ENCODE measurements at places on chromosomes 6 and 20.

GRCh38 chr6:90849686-90850085, 262.8 kb upstream of the MAP3K7 start:
- no peak for DNase-seq

- DNase-seq, result no peak
Observed at GRCh38 chr20:12243327-12243726, 325.6 kb downstream of the BTBD3 start.

- DNase-seq, result no peak
Observed at GRCh38 chr6:93008375-93008774, 411.0 kb downstream of the EPHA7 start.

DNA sequence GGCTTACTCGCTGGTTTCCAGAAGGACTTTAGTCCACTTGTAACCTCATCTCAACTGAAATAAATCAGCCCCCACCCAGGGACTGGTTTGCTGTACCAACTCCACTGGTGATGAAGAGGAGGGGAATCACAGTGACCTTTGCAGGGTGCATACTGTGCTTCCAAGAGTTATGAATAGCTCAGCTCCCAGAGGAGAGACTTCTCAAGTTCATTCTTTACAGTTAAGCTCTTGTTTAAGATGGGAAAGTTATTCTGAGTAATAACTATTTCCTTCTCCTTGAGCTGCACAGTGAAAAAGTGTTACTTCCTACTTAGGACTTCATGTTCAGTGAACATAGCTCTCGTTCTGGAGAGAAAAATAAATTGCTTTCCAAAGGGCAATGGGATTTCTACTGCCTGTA, 166.5 kb upstream of the ECI2 start:
- no peak for DNase-seq

GRCh38 chr6:71886184-71887005, at the start of gene RIMS1:
TSS of gene RIMS1 (plus strand) at chr6:71886550. CDS start at chr6:71887024, 474 bp downstream.
- DNase-seq, result no peak

DNA sequence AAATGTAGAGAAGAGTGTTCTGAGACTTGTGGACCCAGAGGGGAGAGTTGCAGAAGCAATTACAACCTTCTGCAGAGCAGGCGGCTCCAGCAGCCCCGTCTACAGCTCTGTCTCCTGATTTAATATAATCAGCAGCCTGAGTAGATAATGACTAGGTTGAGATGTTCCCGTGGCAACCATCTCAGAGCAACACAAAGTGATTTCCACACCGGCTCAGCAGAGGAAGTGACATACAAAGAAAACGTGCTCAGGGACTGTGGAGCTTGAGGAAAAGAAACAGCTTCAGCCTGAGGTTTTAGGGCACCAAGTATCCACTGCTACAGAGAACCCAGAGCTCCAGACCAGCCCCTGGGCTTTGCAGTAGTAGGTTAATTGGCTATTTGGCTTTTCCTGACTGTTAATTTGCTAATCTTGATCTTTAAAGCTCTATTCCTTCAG, 136.4 kb downstream of the MTFR2 start:
- DNase-seq, result peak; percentile 44

DNA sequence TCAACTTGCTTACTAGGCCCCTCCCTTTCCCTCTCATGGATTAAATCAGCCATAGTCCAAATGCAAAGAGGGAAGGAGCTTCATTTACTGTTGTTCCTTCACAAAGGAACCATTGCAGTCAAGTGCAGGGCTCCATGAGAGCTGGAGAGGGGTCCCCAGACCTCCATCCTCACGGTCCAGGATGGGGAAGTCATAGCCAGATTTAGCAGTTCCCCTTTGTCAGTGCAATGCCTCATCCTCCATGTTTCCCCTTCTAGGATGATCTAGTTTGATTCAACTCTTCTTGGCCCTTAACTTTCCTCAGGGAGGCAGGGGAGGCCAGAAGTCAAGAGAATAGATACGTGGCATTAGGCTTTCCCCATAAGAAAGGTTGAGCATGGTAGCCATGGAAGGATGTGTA, 66.5 kb upstream of the FUCA2 start:
- DNase-seq, result no peak

DNA sequence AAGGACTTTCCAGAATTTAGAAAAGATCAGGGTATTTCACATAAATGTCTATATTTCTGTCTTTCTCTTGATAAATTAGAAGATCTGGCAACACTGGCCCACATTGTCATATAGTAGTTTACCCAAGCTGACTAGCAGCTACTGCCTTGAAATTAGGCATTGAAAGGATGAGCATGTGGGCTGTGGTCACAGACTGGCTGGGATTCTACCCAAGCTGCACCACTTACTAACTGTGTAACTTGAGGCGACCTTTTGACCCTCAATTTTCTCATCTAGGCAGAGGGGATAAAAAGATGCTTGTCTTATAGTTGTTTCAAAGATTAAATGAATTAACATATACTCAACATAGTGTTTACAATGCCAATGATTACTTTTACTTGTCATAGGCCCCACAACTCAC, 152.7 kb upstream of the BMP2 start:
- no peak for DNase-seq

DNA sequence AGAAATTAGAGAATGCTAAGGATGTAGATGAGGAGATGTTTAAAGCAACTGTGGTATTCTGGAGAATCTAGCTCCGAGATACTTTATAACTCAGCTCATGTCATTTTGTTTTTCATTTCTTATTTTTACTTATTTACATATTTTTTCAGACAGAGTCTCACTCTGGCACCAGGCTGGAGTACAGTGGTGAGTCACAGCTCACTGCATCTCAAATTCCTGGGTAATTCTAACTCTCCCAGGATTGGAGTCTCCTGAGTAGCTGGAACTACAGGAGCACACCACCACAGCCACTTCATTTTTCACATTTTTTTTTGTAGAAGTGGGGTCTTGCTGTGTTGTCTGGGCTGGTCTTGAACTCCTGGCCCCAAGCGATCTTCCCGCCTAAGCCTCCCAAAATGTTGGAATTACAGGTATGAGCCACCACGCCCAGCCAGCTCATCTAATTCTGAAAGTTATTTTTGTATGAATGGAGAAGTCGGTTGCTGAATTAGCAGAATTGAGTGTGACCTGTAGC, 94.3 kb upstream of the FAM8A1 start:
- DNase-seq, result no peak

DNA sequence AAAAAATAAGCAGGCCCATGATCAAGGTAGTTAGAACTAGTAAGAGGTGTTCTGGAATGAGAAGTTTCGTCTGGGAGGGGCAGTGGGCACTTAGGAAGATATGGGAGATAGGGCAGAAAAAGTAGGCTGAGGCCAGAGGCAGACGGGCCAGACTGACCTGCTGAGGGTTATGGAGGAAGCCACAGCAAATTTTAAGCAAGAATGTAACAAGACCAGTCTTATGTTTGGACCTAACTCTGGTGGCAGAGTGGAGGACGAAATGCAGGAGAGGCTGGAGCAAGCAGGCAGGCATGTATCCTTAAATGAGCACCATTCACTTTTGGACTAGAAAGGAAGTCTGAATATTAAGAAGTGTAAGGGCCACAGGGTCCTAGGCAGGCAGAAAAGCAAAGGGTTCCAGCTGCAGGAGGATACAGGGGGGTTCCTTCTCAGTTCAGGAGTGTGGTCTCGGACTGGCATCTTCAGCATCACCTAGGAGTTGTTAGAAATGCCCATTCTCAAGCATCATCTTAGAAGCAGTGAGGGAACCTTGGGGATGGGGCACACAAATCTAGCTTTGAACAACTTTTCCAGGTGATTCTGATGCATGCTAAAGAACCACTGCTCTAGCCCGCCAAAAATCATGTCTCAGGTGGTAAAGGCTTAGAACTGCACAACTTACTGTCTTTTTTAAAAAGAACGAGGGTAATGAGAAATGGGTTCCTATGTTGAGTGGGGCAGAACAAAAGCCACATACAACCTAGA, 1.7 kb upstream of the DSTN start:
- DNase-seq, result no peak

GRCh38 chr20:4166726-4167035, 151.3 kb upstream of the RNF24 start:
- no peak for DNase-seq

- no peak for DNase-seq
Observed at GRCh38 chr6:166592821-166593220, 6.3 kb upstream of the RAMACL start.

- DNase-seq, result no peak
Observed at GRCh38 chr6:40992746-40993145, 46.3 kb downstream of the UNC5CL start.

- DNase-seq, result no peak
Observed at GRCh38 chr6:116405652-116406356, 35.1 kb downstream of the DSE start.

GRCh38 chr6:15504040-15504495, 158.8 kb downstream of the DTNBP1 start:
- no peak for DNase-seq

GRCh38 chr6:137432054-137432611, 62.1 kb downstream of the OLIG3 start:
- no peak for DNase-seq

DNA sequence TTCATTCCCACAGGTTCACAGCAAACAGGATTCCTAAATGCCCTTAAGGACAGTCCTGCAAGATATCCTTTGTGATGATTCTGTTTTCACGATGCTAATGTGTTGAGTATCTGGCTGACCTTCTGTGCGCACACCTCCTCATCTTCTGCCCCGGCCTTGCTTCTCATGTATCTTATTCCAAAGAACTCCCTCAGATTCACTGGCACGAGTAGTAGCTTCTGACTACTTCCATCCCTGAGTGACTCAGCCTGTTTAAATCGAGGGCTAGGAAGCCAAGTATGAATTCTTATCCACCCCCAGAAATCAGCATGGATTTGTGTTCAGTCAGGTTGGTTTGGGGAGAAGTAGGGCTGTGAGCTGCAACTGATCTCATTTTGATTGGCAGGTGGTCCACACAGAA, 190.2 kb upstream of the SNX9 start:
- peak; percentile 46 for DNase-seq

GRCh38 chr6:56938649-56939191, 16.2 kb upstream of the BEND6 start:
- DNase-seq, result peak; percentile 94

DNA sequence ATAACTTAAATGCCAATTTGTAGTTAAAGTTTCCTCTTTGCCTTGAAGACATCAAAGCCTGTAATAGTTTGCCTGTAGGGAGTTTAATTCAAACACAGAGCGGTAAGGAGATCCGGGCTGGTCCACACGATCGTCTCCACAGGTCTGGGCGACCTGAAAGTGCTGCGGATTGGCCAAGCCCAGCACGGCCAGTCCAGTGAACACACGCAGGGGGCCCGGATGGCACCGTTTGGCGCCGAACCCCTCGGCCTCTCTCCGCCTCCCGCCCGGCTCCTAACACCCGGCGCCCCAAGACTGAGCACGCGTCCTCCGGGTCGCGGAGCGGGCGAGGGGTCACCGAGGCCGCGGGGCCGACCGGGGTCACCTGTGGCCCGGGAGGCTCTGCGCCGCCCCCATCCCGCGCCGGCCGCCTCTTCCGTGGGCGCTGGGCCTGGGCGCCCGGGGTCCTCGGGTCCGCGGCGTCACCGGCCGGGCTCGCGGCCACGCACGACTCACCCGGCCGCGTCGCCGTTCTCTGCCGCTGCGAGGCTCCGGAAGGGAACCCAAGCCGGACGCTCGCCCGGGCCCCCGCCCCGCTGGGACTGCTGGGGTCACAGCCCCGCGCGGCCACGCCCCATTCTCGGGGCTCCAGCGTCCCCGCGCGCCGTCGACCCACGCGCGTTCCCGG, 481 bp downstream of the SERPINB6 start:
- DNase-seq, result no peak

DNA sequence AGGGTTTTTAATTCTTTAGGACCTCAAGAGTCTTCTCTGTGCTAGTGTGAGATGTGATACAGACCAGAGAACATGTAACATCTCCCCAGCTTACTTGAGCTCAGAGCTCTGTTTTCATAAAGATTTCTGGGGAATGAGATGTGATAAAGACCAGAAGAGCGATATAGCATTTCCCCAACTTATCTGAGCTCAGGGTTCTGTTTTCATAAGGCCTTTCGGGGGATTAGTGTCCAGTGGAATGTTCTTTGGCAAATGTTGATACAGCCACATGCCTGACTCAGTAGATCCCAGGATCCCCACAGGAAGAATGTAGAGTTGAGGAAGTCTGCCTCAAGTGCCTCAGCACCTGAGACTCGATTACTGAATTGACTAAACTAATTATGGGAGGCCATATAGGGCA, 18.7 kb upstream of the TOP1 start:
- no peak for DNase-seq

DNA sequence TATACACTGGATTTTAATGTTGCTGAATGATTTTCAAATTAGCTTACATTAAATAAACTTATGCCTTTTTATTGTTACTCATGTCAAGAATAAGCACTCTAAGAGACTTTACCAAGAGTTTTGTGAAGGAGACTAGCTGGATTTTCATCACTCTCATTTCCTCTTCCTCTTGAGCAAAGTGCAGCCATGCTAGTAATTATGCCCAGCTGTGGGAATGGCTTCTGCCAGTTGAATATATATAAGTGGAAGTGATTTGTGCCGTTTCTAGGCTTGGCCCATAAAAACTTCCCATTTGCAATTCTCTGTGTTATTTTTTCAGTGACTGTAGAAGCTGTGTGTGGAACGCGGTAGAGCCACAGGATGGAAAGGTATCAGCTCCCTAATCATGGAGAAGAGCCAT, 255.8 kb downstream of the HDGFL1 start:
- no peak for DNase-seq

- DNase-seq, result no peak
Observed at GRCh38 chr6:30446259-30446658, 43.0 kb upstream of the HLA-E start.

DNA sequence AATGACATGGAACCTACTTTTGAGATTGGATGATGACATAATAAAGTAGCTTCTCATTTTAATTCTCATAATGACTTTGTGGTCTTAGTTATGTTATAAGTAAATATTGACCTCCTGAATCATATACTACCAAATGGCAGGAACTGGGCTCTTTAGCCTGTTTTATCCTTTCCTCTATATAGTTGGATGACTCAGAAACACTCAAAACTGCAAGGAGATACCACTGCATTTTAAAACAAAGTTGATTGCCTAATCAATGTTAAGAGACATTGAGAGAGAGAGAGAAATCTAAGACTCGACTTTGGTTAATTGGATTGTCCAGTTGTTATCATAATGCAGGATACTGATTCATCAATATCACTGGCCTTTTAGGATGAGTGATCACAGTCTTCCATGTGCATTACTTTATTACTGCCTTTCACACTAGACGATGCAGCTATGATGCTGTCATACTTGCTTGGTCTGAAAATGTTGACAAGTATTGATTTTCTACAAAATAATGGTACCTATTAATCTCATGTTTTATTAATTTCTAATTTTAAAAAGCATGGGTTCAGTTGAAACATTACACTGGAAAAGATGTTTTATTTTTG, 320.0 kb downstream of the NKAIN2 start:
- no peak for DNase-seq

All from BJ (cell line).